ENCODE measurements at places on chromosomes 6 and 20.

GRCh38 chr20:58839474-58839874 is 11.2 kb downstream of the GNAS-AS1 start:
- no peak for DNase-seq

GRCh38 chr6:86888301-86888700 is 49.0 kb upstream of the HTR1E start:
- DNase-seq: no peak

DNA sequence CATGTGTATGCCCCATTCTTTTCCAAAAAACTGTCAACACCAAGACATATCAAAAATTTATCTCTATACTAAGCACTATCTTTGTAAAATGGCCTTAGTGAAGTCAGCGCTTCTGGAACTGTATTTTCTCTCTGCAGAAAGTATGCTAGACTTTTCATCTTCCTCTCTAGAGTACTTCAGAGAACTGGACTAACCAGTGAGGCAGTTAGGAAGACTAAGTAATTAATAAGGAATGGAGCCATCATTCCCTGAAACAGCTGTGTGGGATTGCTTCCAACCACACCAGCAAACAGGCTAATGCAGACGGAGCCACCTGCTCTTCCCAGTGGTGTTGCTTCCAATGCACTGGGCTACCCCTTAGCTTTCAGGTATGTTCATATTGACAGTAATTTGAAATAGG is 169.1 kb upstream of the FUT9 start:
- no peak for DNase-seq

DNA sequence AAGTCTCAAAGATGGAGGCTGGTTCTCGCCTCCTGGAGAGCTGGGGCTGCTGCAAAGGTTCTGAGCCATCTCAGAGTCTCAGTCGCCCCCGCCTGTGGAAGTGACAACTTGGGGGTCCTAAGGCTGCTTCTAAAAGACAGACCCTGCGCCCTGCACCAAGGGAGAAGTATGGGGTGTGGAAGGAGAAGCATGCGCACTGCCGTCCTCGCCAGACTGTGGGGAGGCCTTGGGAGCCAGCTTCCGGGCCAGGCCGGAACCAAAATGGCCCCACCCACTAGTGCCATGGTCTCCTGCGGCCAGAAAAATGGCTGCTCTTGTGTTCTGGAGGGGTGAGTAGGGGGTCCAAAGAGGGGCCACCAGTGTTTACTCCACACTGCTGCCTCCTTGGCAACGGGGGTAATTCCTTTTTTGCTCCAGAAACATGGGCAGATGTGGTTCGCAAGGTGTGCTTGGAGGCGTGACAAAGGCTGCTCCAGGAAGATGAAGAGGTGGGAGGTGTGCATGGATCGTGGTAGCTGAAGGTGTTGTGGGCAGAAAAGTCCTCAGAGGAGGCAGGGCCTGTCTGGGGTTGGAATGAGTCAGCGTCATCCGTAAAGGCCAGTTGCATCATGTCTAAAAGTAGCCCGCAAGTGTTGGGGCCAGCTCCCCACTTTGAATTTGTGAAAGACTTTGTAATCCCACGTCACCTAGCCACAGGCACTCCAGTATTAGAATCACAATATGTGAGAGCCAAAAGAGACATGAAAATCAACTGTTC is 329.8 kb upstream of the SOX4 start:
- no peak for DNase-seq

DNA sequence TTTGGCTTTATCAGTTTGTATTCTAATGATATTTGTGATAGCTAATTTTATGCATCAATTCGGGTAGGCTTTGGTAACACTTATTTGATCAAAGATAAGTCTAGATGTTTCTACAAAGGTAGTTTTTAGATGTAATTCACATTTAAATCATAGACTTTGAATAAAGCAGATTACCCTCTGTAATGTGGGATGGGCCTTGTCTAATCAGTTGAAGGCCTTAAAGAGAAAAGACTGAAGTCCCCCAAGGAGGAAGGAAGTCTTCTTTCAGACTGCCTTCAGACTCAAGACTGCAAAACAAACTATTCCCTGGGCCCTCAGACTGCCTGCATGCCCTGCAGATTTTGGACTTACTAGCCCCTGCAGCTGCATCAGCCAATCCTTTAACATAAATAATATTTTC is 178.5 kb downstream of the TRDN start:
- DNase-seq: no peak

- DNase-seq: no peak
Observed at GRCh38 chr6:53432318-53433161, 83.8 kb upstream of the ELOVL5 start.

DNA sequence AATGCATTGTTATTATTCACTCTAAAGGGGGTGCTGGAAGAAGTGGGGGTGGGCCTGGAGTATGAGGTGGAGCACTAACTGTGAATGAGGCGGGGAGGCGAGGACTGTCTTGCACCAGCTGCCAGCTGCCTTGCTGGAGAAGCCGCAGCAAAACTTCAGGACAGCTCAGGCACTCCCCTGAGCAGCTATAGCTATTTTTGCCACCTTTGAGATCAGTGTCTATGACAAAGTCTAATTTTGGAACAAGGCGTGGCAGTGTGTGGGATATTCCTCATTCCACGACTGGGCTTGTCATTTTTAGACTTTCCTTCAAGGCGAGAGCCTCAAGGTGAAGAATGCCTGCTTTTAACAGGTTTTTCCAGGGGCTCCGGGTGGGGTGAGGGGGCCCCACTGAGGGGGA is 143.8 kb downstream of the DOK5 start:
- DNase-seq: no peak

DNA sequence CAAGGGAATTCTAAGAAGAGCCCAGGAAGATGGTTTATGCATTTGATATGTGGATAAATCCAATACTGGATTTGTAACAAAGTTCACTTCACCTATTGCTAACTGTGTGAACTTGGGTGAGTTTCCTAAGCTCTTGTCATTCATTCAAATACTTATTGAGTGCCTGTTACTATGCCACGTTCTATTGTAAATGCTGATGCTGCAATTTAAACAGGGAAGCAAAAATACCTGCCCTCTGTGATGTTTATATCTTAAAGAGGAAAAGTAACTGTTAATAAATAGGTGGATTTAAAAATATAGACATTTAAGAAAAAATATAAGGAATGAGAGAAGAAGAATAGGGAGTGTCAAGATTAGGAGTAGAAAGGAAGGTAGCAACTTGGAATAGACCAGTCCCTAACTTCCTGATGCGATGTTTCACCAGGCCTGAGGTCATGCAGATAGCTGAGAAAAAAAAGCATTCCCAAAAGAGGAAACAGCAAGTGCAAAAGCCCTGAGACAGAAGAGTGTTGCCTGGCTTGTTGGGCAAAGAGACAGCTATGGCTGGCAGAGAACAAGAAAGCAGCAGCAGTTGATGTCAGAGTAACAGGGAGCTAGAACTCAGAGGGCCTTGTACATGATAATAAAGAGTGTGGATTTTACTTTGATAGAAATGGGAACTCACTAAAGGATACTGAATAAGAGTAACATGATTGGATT is 54.3 kb upstream of the TCF21 start:
- DNase-seq: no peak

- DNase-seq: no peak
Observed at GRCh38 chr6:90062667-90063066, 168.4 kb downstream of the GJA10 start.

GRCh38 chr6:140275725-140276124 is 901.3 kb upstream of the CITED2 start:
- no peak for DNase-seq

- no peak for DNase-seq
Observed at GRCh38 chr6:24950218-24950941, 14.6 kb upstream of the RIPOR2 start.

GRCh38 chr20:50055524-50056083 is 57.3 kb downstream of the UBE2V1 start:
- DNase-seq: no peak

DNA sequence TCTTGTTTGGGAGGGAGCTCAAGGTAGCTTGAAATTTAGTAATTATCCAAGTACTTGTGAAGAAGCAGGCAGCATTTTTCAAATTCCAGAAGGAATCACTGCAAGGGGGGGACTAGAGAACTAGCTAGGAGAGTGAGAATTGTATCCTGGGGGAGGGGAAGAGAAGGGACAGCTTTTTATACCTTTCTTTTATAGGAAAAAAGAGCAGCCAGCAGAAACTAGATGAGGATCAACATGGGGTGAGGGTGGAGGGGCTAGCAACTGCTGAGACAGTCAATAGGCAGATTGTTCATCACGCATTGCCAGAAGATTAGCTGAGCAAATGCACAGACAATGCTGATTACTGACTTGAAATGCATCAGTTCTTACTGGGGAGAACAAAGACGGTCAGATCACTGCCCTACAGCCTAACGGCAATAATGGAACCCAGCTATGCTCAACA is 514.3 kb upstream of the CITED2 start:
- DNase-seq: no peak

DNA sequence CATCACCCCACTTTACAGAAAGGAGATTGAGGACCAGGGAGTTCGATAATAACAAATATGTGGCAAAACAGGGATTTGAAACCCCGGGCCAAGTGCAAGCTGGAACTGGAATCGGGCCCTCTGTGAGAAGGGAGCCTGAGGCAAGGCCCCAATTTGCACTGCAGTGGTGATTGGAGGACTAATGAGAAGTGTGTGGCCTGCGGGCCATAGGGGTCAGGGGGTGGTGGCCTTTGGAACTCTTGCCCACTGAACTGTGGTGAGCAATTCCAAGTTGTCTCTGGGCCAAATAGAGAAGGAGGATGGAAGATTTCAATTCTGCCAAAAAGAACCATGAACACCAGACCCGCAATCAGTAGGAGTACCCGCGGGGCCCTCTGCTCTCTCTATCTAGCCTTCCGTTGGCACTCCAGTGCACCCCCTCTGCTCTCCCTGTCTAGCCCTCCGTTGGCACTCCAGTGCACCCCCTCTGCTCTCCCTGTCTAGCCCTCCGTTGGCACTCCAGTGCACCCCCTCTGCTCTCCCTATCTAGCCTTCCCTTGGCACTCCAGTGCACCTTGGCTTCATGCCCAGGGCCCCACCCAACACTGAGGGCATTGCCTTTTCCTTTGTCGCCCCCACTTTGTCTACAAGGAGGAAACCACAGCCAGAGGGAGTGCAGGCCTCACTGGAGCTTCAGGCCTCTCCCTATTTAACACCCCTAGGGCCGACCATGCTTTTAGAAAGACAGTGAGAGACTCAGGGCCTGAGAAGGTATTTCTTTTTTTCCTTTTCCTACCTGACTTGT is 6.0 kb upstream of the PTPRA start:
- DNase-seq: no peak

DNA sequence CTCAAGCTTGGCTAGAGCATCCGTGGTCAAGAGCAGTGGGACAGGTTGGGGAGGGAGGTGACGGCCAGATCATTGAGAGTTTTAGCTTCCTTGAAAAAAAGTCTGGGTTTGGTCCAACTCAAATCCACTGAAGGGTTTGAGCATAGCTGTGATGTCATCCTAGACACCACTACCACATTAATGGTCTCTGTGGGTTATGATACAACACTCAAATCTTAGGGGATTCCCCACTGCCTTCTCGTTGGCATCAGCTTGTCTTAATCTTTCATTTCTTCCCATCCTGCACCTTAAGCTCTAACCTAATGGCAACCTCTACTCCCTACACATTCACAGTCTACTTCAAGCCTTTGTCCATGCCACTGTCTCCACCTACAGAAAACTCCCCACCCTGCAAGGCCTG is 77.3 kb downstream of the BMP6 start:
- DNase-seq: no peak

- no peak for DNase-seq
Observed at GRCh38 chr6:25137916-25138232, 141.3 kb upstream of the CARMIL1 start.

DNA sequence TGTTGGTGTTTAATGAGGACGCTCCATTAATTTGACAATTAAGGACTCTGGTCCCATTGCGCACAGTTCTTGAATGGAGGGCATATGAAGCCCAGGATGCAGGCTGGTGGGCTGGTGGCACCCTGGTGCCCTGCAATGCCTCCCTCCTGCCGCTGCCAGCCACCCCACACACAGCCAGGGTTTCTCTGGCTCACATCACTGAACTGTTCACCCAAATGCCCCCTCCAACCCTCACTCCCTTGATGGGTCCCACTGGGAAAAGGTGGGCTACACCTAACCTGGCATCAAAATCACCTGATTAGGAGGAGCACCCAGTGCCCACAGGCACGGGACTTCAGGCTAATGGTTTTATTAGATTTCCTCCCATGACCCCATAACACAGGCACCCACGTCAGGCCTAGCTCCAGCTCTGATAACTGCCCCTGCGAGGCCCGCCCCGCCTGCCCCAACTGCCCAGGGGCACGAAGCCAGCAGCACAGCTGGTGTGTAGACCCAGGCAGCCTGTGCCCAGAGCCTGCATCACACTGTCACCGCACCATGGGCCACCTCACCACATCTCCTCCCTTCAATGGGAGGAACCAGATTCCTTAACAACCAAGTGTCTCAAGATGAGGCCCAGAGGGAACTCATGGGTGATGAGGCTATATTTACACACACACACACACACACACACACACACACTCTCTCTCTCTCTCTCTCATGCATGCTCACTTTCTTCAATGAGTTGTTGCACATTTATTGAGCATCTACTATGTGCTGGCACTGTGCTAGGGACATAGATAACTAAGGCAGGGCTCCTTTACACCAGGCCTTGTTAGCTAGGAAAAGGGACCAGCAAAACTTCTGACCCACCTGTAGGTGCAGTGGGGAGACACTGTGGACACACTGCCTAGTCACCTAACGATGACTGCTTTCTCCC is 107.3 kb downstream of the NOL4L start:
- no peak for DNase-seq

DNA sequence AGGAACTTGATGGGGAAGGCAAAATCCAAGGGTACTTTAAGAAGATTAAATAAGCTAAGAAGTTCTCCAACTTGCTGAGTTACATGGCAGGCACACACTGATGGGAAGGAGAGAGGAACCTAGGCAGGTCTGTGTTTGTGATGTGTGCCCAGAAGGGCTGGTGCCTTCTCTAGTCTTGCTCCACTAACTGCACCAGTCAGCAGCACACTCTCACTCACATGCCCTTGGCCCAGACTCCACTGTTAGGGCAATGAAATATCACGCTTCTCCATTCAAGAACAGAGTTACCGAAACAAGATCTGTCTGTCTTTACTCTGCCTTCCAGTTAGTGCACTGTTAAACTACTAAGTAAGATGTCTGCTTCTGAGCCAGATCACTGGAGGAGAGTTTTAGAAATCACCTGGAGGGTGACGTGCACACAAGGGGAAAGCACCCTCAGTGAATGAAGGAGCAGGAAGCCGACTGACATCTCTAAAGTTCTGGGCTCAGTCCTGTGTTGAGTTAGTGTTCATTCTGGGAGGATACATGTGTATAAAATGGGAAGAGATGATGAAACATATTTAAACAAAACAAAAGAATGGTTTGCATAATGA is 251.1 kb downstream of the FOXC1 start:
- no peak for DNase-seq

GRCh38 chr6:14727494-14728395 is 518.1 kb upstream of the JARID2 start:
- DNase-seq: no peak

GRCh38 chr20:2296524-2297356 is 939 bp downstream of the TGM3 start:
- DNase-seq: no peak

- DNase-seq: no peak
Observed at GRCh38 chr6:246352-246751, 45.9 kb upstream of the DUSP22 start.

GRCh38 chr6:128413291-128413690 is 107.1 kb downstream of the PTPRK start:
- DNase-seq: no peak

- DNase-seq: peak; percentile 71
Observed at GRCh38 chr6:42045538-42046460, 4.5 kb upstream of the TAF8 start.

GRCh38 chr6:25251426-25251825 is 27.7 kb upstream of the CARMIL1 start:
- DNase-seq: no peak

- no peak for DNase-seq
Observed at GRCh38 chr20:37096415-37097041, 731 bp upstream of the RBL1 start.

Measured in T-helper 22 cell (primary cell).